ENCODE measurements at places on chromosomes 6 and 20.

- DNase-seq: no peak
These were observed 28.6 kb downstream of the PPARD start for GRCh38 chr6:35370785-35371493.

- DNase-seq: no peak
These were observed 72.2 kb upstream of the MPC1 start for GRCh38 chr6:166454692-166455515.

DNA sequence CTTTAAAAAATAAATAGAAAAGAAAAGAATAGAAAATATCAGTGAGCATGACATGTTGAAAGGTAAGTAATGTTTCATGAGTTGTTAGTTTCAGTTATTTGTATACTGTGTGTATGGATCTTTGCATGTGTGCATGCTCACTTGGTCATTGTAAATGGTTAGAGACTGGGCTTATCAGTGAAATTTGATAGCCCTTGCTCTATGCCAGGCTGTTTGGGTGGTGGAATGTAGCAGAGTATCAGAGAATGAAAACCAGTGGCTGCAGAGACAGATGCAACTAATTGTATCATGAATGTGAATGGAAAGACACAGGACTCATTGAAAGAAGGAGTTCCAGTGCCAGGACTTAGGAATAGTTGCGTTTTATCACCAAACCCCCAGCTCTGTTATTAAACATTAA is 4.2 kb downstream of the GSTA2 start:
- no peak for DNase-seq

DNA sequence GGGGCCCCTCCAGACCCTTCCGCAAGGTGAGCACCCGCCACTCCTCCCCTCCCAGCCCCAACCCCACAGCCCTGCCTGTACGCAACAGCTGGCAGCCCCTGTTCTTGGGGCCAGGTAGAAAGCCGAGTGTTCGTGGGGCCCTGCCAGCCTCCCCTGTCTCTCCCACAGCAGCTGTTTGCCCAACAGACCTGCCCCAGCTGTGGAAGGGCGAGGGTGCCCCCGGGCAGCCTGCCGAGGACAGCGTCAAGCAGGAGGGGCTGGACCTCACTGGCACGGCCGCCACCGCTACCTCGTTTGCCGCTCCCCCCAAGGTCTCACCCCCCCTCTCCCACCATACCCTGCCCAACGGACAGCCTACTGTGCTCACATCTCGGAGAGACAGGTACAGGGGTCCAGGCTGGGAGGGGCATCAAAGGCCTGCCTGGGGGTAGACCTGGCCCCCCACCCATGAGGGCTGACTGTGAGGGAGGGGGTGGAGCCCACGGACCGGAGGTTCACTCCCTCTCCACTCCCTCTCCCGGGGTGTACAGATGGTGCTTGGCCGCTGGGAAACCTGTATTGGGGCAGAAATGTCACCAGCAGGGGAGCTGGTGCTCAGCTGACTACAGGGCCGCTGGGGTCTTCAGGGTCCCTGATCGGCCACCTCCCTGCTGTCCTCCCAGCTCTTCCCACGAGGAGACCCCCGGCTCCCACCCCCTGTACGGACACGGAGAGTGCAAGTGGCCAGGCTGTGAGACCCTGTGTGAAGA is 41.1 kb downstream of the FOXP4 start:
- no peak for DNase-seq

GRCh38 chr20:1711826-1712601 is 54.4 kb upstream of the SIRPG start:
- DNase-seq: no peak

GRCh38 chr20:1418350-1418749 is 25.5 kb upstream of the FKBP1A start:
- no peak for DNase-seq
